ENCODE measurements at places on chromosomes 11 and 22.

GRCh38 chr22:42926104-42926503, 69.0 kb upstream of the ARFGAP3 start:
- DNase-seq = no peak

GRCh38 chr11:65558930-65559509, 861 bp upstream of the LTBP3 start:
- no peak for DNase-seq

DNA sequence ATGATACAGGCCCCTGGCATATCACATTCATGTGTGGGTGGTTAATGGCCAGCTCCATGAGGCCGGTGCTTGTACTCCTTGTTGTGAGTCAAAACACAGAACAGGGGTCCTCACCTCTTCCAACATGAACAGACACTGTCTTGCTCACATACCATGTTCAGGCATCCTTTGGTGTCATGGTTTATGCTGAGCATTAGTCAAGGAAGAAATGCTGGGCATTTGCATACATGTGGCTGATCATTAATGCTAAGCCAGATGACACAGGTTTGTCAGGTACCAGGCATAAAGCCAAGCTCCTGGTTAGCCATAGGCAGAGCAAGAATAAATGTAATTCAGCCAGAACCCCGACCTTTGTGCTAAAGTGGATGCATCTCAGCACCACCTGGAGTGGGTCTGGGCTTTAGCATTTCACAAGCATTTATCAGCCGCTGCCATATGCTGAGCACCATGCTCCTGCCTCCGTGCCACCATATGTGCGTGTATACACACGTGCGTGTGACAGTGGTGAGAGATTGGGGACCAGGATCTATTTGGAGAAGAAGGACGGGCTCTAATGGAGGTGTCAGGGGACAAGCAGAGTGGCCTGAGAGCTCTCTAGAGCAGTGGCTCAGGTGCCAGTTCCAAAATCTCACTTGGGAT, 55.0 kb downstream of the MICAL2 start:
- DNase-seq = no peak

- no peak for DNase-seq
Measured at GRCh38 chr11:3218483-3219280, at the start of gene MRGPRG. MRGPRG (minus strand) TSS chr11:3218813; CDS start chr11:3218813, 0 bp downstream.

DNA sequence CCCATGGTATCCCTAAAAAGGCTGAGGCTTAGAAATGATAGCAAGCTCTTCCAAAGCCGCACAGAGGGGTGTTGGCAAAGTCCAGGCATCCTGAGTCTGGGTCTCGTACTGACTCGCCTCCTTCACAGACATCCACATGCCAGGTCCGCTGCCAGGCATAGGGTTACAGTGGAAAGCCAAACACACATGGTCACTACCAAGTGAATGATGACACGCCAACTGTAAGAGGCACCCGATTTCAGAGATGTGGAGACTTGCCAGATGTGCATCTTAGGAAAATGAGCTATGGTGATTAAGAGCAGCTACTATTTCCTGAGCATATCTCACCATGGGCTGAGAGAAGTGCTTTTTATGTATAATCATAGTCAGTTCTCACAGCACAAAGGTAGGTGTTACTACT, 314.9 kb downstream of the MIAT start:
- DNase-seq = no peak

DNA sequence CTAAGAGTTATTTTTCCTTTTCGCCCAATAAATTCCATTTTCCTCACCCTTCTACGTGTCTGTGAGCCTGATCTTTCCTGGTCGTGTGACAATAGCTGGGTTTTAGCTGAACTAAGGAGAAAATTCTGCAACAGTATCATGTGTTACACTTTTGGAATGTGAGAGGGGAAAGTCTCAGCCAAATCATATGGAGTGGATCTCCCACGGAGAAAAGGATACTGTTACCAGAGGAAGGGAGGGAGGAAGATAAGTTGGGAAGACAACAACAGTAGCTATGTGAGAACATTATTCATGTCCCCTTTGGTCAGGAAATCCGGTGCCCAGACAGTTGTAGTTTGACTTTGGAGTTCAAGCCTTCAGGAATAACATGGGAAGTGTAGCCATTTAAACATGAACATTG, 584.0 kb upstream of the RAG2 start:
- DNase-seq = no peak

DNA sequence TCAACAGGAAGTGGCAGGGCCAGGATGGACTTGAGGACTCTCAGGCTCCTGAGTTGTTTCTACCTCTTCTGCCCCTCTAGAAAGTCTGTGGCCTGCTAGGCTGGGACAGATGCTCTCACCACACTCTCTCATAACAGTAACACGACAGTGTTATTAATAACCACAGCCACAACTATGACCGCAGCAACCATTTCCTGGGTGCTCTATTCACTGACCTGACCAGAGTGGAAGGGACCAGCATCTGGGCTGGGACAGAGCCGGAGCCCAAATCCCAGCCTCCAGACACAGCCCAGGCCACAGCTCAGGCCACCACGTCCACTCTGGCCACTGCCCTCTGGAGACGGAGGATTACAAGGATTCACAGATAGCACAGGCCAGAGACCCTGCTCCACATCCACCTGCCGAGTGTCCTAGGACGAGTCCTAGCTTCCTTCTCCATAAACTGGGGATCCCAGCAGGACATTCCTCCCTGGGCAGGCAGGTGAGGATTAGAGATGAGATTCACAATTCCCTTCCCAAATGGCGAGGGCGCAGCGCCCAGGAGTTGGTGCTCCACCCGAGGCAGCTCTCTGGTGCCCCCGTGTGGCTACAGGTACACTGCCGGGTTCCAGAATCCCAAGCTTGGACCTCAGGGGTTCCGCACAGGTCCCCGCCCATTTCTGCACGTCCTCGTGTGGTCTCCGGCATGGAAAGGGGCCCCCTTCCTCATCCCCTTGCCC, 7.1 kb downstream of the PNPLA5 start:
- no peak for DNase-seq

DNA sequence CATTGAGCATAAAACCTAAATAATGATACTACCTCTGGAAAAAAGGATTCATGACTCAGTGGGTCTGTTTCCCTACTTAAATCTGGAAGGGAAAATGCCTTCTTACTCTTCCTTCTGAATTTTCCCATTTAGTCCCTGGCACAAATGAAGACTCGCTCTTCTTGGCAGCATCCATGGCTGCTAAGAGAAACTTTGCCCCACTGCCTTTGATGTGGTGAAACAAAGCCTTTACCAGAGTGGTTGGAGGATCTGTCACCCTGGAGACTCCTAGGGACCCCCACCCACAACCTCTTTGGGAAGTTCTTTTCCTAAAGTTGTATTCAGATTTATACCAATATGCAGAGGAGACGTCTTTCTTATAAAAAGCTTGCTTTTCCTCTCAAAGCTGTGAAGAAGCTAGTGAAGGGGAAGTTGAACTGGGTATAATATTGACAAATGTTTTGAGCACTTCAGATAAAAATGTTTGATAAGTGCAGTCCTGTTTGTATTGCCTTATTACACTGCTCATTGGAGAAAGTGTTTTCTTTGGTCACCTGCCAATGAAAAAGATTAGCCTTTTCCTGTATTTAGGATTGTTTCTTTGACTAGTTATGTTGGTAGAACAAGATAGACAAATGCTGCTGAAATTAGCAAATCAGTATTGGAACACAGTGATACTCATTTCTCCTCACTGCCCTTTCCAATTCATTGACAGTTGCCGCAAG, 77.3 kb downstream of the ARFGAP2 start:
- DNase-seq = no peak

GRCh38 chr11:80362563-80363340, 921.9 kb upstream of the TENM4 start:
- DNase-seq = no peak

- DNase-seq = no peak
Measured at GRCh38 chr11:67668192-67668551, 6.3 kb downstream of the ALDH3B2 start.
